ENCODE measurements at places on chromosomes 3 and 15. TPM values are rescaled to one million over a fixed set of nuclear protein-coding genes. Genes with fewer than 3 reads are reported as not detected.

DNA sequence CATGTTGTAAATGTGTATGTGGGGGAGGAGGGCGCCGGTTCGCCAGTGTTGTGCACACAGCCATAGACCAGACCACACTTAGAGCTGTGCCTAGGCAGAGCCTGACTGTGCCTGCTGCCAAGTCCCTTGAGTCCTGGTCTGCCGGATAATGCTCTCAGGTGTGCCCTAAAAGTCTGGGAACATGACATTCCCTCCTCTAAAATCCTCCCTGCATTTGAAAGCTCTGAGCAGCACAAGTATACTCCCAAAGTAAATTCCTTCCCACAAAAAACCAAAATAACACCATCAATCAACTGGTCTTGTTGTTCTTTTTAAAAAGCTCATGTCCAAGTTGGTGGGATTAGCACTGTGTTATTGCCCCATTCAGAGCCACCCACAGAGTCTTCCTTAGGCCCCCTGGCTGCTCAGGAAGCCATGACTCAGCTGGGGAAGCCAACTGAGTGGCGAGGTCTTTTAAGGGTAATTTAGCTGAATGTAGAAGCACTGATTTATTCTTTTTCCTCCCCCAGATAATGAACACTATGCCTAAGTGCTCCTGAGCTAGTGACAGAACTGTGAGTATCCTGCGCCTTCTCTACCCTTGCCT is 147.8 kb upstream of the MCTP2 start:
- peak; percentile 80 for DNase-seq

Gene ZNF620
- total RNA-seq = 2.5 TPM

Gene FSIP1
- total RNA-seq = 4.6 TPM

DNA sequence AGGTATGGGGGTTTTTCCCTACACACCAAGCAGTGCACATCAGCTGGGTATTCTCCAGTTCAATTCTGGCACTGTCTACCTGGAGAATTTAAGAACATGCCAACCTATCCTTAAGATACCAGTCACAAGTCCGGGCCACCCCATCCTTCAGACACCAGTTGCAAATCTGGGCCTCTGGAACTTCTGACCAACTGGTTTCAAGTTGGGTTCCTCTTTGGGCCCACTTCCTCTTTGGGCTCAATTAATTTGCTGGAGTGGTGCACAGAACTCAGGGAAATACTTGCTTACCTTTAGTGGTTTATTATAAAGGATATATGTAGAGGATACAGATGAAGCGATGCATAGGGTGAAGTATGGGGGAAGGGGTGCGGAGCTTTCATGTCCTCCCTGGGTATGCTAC is 25.3 kb downstream of the GLCE start:
- no peak for DNase-seq

DNA sequence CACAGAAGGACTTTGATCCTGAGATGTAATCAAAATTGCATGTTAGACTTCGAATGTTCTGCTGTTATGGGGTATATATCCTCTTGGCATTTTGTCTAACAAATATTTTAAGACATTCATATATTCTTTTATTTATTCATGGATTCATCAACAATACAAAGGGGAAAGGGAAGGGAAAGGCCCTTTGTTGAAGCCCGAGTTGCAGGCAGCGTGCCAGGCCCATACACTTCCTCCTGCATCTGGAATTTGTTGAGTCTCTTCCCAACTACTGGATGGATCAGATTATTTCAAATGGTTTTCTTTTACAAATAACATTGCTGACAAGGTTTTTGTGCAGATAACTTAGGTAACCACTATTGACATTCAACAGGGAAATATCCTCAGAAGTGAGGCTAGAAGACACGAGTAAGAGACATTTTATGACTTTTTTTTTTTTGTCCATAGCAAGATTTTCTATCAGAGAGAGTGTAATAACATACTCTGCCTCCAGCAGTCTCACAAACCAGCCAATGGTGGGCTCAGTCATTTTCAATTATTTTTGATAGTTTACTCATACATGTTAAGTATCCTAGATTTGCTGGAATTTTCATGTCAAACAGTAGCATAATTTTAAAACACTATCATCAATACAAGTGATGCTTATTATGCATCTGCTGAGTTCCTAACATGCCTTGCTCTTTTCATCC is 94.3 kb downstream of the RPL39L start:
- no peak for DNase-seq

- no peak for DNase-seq
Measured at GRCh38 chr3:16432714-16433113, 80.8 kb downstream of the RFTN1 start.

DNA sequence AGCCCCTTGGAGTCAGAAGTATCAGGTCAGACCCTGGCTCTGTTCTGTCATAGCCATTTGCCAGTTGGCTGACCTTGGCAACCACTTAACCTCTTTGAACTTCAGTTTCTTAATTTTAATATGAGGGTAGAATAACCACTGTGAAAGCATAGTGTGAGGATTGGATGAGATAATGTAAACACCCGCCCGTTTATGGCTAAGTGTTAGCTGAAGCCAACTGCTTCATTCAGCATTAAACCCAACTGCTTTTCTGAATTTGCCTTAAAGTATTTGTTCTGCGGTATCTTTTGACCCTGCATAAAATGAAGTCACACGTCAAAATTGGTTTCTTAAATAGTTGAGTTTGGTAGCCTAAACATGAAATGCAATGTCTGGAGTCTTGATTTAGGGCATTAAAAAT is 121.5 kb upstream of the ABHD17C start:
- DNase-seq = no peak

DNA sequence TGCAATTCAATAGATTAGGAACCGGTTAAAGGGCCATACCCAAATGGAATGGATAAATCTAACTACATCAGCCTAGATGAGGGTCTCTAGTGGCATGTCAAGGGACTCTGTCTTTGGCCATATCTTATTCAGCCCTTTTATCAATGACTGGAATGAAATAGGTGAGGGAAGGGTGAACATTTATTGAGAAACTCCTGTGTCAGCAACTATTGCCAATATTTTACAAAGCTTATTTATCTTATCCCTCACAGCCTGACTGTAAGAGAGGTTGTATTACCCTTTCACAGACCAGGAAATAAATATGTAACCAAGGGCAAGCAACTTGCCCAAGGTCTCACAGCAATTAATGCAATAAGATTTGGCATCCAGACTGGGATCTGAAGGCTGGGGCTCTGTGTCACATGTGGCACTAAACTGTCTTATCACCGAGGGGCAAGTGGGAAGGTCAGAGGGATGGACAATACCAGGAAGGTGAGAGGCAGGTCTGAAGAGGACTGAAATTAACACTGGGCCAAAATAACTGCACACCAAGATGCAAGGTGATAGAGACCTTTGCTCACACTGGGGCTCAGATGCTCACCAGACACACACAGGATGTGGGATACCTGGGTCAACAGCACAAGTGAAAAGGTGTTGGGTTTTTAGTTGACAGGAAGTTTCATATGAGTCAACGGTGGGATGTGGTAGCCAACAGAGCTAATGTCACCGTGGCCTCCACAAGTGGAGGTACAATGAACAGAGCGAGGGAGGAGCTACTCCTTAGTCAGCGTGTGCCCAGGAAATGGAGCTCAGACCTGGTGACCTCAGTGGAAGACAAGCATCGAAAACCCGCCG is 261.3 kb downstream of the RPLP1 start:
- DNase-seq = no peak

Gene SAMMSON
- 4.2 TPM for total RNA-seq

GRCh38 chr3:10883478-10884234 is 67.6 kb downstream of the SLC6A11 start:
- no peak for DNase-seq

GRCh38 chr15:57079931-57080620 is 161.6 kb downstream of the TCF12 start:
- no peak for DNase-seq

Data from esophagus muscularis mucosa (tissue), 4 donors.